ENCODE measurements at places on chromosomes 7 and 10. TPM values are rescaled to one million over a fixed set of nuclear protein-coding genes. Genes with fewer than 3 reads are reported as not detected.

Gene HOXA3
- total RNA-seq: 0.80 TPM

Gene HPS1
- 22.1 TPM for total RNA-seq

Gene MTURN
- 6.4 TPM for total RNA-seq

Gene GPR37
- total RNA-seq: 0.52 TPM

Gene NUTM2E
- total RNA-seq: 0.42 TPM

Gene VSTM4
- 3.4 TPM for total RNA-seq

- DNase-seq: no peak
These were observed 609 bp downstream of the DOCK4 start for GRCh38 chr7:112205343-112206237.

- no peak for DNase-seq
These were observed 901 bp upstream of the CCNY start for GRCh38 chr10:35335133-35336083.

DNA sequence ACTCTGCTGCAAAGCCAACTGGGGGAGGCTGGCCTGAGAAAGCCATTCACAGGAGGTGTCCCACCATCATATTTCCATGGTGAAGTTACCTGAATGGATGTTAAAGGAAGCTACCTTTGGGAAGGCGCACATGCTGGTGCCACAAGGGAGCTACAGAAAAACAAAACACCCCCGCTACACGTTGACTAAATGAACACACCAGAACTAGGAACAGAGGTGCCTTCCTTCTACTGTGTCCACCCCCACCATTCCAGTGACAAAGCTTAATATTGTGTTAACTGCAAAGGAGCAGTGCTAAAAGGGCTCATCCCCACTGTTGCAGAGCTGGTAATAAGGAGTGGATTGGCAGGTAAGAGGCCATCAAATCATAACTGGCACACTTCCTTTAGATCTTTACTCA lies 420.0 kb upstream of the PODXL start:
- no peak for DNase-seq

DNA sequence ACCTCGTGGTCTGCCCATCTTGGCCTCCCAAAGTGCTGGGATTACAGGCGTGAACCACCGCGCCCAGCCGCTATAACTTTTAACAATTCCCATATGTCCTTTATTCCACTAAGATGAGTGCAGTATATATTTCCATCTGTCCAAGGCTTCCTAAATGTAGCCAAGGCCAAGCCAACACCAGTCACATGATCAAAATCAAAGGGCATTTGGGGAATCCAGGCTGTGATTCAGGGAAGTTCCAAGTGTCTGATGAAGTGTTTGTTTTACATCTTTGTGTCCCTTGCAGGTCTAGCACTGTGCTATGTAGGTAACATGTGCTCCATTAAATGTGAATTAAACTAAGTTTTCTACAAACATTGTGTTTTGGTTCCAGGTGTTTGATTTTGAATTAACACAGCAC lies 20.8 kb downstream of the AKR1E2 start:
- no peak for DNase-seq

- DNase-seq: no peak
These were observed 100.5 kb downstream of the ZEB1 start for GRCh38 chr10:31419394-31420063.

GRCh38 chr10:5811387-5811821 lies 1.8 kb downstream of the GDI2 start:
- DNase-seq: peak; percentile 38

GRCh38 chr7:80374321-80374720 lies 137.5 kb downstream of the GNAT3 start:
- no peak for DNase-seq

DNA sequence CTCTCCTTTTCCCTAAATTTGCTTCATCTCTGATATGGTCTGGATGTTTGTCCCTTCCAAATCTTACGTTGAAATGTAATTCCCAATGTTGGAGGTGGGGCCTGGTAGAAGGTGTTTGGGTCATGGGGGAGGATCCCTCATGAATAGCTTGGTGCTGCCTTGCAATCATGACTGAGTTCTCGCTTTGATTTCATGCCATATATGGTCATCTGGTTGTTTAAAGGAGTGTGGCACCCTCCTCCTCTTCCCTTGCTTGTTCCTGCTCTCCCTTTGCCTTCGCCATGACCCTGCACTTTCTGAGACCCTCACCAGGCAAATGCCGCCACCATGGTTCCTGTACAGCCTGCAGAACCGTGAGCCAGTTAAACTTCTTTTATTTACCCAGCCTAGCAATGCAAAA lies 14.5 kb downstream of the NOBOX start:
- DNase-seq: no peak

GRCh38 chr7:45027774-45028114 lies 27.7 kb downstream of the CCM2 start:
- DNase-seq: no peak

GRCh38 chr7:149883452-149883861 lies 9.7 kb downstream of the ATP6V0E2 start:
- no peak for DNase-seq

DNA sequence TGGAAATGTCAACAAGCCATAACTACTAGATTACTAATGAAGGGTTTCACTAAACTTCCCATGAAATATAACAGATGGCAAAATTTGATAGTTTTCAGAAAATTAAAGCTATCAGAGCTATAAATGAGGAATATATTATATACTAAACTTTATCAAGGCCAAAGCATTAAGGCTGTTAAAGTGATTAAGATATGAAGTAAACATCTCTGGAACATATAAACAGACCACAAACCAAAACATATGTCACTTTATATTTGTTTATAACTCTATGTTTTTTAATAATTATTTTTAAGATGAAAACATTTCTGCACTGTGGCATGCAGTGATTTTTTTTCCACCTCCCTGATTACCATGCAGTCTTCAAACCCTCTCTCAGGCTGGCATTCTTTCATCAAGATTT lies 120.2 kb downstream of the REEP3 start:
- DNase-seq: no peak

GRCh38 chr7:80643336-80643915 lies 5.0 kb downstream of the CD36 start:
- no peak for DNase-seq

DNA sequence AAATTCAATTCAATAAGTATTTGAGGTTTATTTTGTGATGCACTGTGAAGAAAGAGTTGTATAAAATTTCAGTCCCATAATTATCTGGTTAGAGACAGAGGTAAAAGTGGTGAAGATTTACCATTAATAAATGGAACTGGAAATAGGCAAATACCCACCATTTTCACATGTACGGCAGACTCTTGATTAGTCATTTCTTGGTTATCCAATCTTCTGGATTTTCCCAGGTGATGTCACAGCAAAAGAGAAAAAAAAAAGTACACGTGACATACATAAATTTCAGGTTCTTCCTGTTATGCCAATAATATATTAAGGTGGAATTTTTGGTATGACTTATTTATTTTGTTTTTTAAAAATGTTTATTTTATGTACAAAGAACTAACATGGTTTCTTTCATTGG lies 26.8 kb downstream of the NT5C3A start:
- no peak for DNase-seq

All from thymus (tissue), 14 donors.